AG04449 (cell line): ENCODE measurements at places on chromosomes 7 and 10.

DNA sequence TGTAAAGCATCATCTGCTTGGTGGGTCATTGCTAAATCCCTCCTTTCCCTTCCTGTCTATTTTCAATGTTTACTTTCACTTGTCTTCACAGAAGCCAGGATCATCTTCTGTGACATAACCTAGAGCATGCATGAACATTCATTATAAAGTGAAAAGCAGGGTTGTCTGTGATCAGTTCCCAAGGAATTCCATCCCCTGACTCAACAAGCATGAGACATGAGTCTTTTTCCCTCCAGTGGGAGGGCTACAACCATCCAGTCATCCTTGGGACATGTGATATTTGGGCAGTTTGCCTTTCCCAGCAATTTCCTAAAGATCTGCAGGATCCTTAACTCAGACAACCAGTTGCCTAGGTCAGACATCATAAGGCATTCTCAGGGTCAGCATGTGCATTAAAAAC lies 166.3 kb upstream of the TMEM196 start:
- peak; percentile 29 for DNase-seq

- DNase-seq = no peak
Measured at GRCh38 chr7:114173170-114173890, 241.3 kb upstream of the FOXP2 start.

DNA sequence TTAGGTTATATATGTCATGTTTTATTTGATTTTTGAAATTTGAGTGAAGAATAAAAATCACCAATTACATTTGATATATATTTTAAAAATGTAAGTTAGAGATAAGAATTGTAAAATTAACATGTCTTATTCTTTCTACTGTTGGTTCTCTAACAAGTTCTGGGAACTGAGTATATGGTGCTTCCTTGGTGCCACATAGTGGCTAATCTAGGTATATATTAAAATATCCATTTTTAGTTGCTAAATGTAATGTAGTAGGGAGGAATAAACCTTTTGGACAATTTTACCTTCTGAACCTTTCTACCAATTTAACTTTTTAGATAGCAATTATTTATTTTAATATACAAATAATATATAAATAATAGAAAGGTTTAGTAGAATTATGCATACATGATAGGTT lies 17.5 kb downstream of the CFAP69 start:
- no peak for DNase-seq

DNA sequence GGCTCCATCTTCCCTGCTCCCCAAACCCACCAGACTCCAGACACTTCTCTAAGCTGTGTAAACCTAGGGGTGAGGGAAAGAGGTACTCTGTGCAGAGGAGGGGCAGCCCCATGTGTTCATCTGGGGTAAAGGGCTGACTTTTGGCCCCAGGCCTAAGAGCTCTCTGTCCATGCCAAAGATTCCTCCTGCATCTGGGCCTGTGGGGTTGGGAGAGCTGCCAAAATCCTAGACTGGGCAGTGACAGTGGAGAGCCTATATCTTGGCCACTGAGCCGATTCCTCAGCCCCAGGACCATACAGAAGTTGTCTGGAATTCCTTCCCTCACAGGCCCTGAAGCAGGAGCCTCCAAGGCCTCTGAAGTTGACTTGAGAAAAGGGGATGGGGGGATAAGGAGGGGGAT lies 25.3 kb upstream of the LEP start:
- no peak for DNase-seq

GRCh38 chr10:1874533-1874932 lies 137.2 kb upstream of the ADARB2 start:
- DNase-seq = no peak

- DNase-seq = no peak
Measured at GRCh38 chr7:55440040-55440690, 75.0 kb downstream of the LANCL2 start.

DNA sequence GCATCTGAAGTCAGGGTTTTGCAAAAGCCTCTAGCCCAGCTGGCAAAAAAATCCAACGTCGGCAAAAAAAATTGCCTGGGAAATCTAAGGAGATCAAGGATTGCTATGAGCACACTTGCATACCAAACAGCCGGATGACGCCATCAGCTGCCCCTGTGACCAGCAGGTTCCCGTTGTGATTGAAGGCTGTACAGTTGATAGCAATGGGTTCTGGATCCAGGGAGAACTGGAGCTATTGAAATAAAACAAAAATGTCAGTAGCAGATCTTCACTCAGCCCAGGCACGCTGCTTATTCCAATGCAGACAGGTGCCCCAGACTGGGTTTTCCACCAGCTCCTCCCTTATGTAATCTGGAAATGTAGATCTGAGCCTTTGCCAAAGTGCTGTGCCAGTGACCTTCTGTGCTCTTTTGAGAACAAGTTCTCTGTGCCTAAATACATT lies 18.7 kb upstream of the CYREN start:
- DNase-seq = no peak

DNA sequence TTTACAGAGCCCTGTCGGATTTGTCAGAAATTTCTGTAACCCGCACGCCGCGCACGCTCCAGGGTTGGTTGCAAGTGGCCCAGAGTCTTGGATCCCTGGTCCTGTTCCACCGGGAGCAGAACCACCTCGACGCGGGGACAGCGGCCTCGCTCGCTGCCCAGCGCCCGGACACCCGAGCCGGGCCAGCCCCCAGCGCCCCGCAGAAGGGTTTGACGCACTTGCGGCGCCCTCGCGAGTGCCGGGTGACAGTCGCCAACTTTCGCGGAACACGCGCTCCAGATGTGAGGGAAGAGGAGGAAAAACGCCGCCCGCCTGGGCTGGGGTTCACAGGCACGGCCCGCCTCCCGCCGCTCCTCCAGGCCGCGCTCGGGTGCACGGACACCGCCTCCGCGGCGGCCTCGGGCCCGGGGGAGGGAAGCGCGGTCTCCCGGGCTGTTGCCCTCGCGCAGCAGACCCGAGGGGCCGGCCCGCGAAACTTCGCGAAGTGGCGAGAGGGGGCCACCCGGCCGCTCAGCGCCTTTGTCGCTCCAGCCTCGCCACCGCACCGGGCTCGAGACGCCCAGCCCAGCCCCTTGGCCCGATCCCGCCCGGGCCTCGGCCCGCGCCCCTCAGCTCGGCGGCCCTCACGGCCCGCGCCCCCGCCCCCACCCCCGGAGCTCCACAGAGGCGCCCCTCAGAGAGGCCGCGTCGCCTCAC lies 514 bp downstream of the RNF216 start:
- no peak for DNase-seq

GRCh38 chr7:37111459-37111858 lies 337.2 kb downstream of the ELMO1 start:
- DNase-seq = no peak

DNA sequence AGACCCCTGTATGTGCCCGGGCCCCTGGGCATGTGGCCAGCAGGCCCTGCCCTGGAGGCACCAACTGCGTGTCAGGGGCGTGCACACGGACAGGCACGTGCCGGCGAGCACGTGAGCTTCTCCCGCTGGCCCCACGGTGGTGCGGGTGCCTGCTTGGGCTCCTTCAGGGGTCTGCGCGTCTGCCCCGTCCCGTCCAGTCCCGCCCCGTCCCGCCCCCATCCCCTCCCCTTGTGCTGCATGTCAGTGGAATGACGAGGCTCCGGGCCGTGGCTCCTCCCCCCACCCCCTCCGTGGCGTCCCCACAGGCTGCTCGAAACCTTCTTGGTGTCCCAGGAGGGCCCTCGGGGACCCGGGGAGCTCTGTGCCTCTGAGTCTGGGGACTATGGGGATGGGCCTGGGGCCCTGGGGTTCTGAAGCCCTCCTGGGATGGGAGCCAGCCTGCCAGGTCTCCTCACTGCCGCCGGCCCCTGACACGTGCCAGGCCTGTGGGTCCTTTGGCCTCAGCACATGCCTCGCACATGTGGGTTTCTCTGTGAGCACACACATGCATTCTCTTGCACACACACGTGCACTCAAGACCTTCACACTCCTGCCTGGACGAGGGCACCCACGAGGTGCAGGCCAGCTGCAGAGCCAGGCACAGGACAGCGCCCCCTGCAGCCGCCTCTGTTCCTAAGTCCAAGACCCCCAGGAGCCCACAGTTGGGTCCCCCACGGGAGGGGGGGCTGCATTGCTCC lies 27.5 kb upstream of the AMZ1 start:
- DNase-seq = no peak

DNA sequence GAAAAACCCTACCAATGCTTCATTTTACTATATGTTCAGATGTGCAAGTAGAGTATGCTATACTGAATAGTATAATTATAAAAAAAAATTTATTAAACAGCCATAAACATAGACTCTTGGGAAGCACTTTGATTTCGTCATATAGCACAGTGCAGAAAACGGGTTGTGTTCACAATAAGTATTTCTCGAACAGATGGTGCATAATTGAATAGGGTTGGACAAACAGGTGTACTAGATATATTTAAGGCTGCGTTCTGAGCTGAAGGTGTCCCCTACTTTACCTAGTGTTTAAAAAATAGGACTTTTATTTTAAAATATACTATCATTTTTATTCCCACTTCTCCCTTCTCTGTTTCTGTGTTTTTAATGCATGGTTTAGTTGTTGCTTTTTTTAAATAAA lies 841.5 kb downstream of the ANKRD7 start:
- no peak for DNase-seq

GRCh38 chr7:137073571-137074325 lies 205.3 kb downstream of the CHRM2 start:
- no peak for DNase-seq

- DNase-seq = no peak
Measured at GRCh38 chr7:35565927-35566326, 129.0 kb downstream of the HERPUD2 start.

GRCh38 chr10:98295401-98295811 lies 27.4 kb upstream of the LOXL4 start:
- no peak for DNase-seq

- DNase-seq = no peak
Measured at GRCh38 chr10:88954458-88955083, 2.0 kb upstream of the ACTA2 start.

- DNase-seq = no peak
Measured at GRCh38 chr7:158377800-158378623, 209.6 kb downstream of the PTPRN2 start.

DNA sequence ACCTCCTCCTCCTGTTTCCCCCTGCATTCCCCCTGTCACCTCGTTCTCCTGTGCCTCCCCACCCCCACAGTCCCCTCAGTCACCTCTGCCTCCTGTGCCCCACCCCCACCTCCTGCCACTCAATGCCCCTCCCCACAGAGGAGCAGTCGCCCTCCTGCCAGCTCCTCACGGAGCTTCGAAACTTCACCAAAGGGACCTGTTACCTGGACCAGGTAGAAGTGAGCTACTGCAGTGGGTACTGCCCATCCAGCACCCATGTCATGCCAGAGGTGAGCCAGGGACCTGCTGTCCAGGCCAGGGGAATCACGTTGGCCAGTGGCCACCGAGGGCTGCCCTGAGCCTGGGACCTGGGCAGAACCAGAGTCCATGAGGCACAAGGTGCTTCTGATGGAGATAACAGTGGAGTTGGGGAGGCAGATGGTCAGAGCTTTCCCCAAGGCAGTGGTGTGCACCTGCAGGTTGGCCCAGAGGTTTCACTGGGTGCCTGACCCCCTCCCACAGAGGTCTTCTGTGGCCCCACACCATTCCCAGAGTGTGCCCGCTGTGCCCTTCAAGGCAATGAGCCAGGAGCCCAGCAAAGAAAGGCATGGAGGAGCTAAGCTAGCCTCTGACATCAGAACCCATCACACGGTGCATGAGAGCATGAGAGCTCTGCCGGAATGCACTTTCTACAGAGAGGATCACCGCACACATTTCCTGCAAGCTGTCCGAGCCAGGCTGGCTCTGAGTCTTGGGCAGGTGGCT lies 7.0 kb upstream of the ZNF862 start:
- DNase-seq = no peak

DNA sequence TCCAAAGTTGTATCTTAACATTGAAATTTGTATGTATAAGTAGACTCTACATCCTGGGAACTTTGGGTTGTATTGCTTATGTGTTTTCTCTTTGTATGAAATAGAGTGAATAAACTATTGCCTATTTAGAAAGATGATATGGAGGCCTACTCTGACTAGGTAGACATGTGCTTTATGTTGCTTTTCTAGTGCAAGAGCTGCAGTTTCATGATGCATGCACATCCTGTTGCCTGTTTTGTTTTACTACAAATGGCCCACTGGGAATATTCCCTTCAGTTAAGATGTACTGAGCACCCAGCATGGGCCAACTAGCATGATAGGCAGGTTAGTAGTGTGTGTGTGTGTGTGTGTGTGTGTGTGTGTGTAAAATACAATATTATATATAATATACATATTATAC lies 282.1 kb upstream of the LRGUK start:
- no peak for DNase-seq

- DNase-seq = no peak
Measured at GRCh38 chr10:113425008-113425407, 127.8 kb upstream of the HABP2 start.

DNA sequence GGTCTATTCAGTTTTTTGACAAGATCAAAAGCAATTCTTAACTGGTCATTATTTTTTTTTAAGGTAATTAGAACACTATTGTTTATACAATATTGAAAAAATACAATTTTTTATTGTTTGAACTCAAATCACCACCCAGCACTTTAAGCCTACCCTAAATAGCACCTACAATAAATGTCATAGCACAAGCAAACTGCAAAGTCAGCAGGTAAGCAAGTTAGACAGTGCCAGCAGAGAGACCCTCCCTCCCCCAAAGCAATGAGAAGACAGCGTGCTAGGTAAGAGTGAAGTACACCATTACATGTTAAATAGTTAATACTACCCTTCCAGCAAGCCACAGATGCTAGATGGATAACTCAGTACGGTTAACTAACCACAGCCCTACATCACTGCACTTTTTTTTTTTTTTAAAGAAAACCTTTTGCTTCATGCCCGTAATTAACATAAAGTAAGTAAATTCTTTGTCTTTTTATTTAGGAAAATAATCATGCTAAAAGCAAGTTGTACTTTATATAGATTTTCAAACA lies 120.0 kb downstream of the UBE2H start:
- DNase-seq = no peak

DNA sequence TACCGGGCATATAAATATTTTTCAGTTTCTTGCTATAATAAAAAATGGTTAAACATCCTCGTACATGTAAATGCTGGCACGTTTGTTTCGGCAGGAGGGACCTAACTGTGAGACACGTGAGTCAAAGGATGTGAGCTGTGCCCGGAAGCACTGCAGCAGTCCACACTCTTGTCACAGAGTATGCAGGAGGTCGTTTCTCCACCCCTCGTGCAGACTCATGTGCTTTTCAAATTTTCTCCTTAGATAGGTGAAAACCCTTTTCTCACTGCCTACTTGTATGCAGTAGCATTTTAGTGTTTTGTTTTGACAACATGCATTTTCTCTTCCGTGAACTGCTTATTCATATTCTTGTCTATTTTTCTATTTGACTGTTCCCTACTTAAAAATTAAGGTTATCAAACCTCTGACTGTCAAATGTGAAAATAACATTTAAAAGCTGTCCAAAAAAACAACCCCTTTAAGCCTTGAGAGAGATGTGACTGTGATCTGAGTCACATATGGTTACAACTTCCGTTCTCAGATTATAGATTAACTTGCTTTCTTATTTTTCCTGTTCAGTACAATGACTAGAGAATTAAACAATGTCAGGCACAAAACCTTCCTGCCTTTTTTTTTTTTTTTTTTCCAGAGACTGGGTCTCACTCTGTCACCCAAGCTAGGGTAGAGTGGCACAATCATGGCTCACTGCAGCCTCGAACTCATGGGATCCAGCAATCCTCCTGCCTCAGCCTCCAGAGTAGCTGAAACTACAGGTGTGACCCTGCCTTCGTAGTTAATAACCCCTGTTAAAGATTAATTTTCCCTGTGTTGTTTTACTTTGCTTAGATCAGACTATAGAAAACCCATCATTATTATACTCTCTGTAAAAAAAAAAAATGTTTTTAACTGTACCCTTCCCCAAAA lies 45.1 kb downstream of the DPY19L1 start:
- no peak for DNase-seq

- no peak for DNase-seq
Measured at GRCh38 chr7:77443042-77443441, 26.9 kb upstream of the GSAP start.
